ENCODE measurements at places on chromosomes 1 and 21.

DNA sequence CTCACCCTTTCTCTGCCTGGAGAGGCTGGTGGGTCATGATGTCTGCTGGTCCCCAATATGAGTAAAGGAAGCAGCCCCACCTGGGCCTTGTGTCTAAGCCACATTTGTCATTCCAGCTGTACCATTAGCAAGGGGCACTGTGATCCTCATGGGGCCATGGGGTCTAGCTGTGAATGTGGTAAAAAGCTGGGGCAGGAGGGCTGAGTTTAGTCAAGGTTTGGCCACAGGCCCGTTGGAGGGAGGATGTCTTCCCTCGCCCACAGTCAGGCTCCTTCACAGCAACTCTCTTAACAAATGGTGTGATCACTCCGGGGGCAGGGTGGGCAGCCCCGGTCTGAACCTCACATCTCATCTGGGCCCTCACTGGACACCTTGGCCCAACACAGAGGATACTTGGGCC is 115.4 kb downstream of the DMRTB1 start:
- DNase-seq = no peak

DNA sequence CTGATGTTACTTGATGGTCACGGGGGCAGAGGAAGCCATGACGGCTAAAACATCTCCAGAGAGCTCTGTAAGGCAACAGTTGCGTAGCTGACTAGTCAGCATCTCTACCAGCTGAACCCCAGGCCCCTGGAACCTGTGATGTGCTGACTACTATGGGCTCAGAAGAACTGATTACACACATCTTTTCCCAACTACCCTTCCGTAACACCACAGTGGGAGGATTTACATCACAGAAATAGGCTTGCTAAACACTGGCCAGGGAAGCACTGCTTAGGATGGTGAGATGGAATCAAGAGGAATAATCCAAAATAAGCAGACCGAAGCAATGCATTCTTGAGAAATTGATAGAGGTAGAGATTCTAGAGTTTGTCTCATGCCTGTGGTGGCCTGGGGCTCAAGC is 122.5 kb downstream of the SMYD2 start:
- DNase-seq = no peak

DNA sequence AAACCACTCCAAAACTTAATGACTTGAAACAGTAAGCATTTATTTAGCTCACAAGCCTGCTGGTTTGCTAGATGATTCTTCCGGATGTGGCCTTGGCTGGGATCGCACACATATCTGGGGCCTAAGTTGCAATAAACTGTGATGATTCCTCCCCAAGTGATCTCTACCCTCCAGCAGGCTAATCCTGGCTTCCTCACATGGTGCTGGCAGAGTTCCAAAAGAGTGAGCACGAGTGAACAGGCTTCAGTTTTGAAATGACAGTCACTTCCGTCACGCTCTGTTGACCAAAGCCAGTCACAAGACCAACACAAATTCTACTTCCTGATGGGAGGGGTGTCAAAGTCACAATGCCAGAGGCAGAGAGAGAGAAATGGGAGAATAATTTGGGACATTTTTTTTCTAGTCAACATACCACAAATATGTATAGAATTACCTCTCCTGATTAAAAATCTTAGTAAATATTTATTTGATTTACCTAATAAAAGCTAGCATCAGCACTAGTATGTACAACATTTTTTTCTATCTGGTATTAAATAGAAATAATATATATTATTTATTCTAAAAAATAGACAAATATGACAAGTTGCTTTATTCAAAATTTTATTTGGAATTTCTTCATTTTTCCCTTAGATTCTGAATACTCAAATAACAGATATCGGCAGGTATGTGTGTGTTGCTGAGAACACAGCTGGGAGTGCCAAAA is 292.7 kb downstream of the TPR start:
- DNase-seq = no peak

GRCh38 chr1:179241530-179242097 is 12.1 kb upstream of the ABL2 start:
- DNase-seq = no peak

- no peak for DNase-seq
These were observed 39.1 kb downstream of the CRB1 start for GRCh38 chr1:197307136-197307535.

Data from stimulated activated CD8-positive, alpha-beta memory T cell treated with anti-CD3 and anti-CD28 coated beads, Interleukin-2, amount 100 ng/mL, for 1 hour (primary cell).